ENCODE measurements at places on chromosomes 11 and 22. TPM values are rescaled to one million over a fixed set of nuclear protein-coding genes. Genes with fewer than 3 reads are reported as not detected.

DNA sequence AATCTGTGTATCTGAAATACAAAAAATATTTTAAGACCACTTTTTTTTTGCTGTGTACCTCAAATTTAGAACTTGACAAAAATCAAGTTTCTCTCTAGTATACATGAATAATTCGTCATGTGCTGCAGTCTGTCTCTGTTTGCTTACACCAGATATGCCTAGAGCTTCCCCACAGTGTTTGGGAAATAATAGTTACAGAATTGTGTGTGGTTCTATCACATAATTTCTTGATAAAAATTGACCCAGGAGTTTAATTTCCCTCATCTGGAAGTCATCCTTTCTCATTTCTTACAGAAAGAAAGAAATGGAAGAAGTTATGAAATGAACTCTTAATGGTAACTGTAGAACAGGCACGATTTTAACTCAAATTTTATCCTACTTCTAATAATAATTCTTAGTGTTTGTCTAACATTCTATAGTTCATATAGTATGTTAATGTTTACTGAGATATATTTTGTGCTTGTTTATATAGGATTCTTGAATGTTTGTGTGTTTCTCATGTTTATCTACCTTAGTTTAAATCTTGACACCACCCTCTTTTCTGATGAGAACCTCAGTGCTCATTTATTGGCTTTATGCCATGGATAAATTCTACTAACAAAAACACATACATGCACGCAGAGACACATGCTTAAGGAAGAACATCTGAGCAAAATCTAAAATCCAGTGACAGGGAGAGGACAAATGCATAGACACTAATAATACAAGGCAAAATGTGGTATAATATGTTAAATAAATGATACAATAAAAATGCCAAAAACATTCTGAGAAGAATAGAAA, 61.4 kb upstream of the CTSC start:
- DNase-seq = no peak
- H3K36me3 ChIP-seq = peaks cover 3% of the 10 kb centered on the region
- H3K4me3 ChIP-seq = no peak overlapping the region

GRCh38 chr11:40388097-40388818, 1071.2 kb downstream of the LRRC4C start:
- no peak overlapping the region for H3K4me3 ChIP-seq
- H3K4me1 ChIP-seq = no peaks in the 10 kb centered on the region
- H3K27me3 ChIP-seq = no peaks in the 10 kb centered on the region

GRCh38 chr22:18968011-18968749, 32.1 kb upstream of the PRODH start:
- peaks cover 7% of the 10 kb centered on the region for H3K27me3 ChIP-seq
- H3K4me1 ChIP-seq = no peaks in the 10 kb centered on the region

DNA sequence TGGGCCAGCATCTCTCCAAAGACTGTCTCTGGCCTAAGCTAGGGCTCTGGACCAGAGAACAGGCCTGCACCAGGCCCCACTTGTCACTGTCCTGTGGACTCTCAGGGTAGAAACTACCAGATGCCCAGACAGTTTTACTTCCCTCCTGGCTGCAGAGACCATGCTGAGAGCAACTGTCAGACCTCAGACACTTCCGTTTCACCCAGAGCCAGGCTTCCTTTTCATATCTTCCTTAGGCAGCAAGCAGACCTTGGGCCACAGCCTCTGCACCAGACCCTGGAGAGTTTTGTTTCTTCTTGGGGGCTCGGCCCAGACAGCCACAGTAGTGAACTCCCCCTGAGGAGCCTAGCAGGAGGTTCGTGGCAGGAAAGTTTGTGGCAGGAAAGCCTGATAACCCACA, 12.1 kb upstream of the FCHSD2 start:
- DNase-seq = peak; percentile 81
- H3K36me3 ChIP-seq = no peaks in the 10 kb centered on the region
- peaks cover 92% of the 10 kb centered on the region for H3K4me1 ChIP-seq
- peak overlapping the region; percentile 47 for H3K4me3 ChIP-seq

DNA sequence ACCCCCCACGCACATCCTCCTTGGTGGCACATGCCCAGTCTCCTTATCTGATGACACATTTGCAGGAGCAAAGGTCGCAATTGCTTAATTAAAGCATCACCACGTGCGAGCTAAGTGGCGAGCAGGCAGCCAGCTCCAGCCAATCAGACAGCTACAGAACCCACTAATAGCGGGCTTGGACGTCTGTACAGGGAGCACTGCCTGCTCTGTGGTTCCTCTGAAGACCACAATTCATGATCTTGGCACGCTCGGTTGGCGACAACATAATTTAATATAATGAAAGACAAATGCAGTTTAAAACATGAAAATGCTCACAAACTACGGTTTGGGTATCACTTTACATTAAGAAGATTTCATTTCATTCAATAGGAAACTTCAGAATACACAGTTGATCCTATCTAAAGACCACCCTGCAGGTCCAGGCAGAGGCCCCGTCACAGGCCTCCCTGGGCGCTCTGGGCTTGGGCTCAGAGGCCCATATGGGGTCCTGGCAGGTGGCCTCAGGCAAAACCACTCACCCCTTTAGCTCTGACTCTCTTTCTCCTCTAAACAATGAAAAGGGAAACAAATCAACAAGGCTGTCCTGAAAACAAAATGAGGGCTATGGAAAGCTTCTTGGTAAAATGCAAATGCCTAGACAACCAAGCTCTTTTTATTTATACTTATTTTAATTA, 10.4 kb downstream of the PACSIN2 start:
- no peak overlapping the region for H3K4me3 ChIP-seq
- H3K36me3 ChIP-seq = peaks cover 3% of the 10 kb centered on the region
- no peaks in the 10 kb centered on the region for H3K27me3 ChIP-seq
- peaks cover 65% of the 10 kb centered on the region for H3K4me1 ChIP-seq
- no peak for DNase-seq

DNA sequence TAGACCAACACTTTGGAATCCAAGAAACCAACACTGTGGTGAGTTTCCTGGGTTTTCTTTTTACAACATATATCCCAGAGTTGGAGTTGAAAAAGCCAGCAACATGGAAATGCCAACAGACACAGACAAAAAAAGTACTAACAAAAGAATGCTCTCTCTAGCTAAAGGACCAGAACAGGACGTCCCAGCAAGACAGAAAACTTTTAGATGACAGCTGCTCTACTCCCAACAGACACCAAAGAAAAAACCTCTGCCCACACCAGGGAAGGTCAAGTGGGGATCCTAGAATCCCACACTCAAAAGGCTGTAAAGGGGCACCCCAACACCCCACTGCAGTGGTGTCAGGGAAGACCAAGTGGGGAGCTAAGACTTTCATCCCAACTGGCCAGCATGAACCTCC, 23.3 kb downstream of the RRAS2 start:
- peak overlapping the region; percentile 13 for H3K27ac ChIP-seq
- H3K4me3 ChIP-seq = no peak overlapping the region
- no peaks in the 10 kb centered on the region for H3K27me3 ChIP-seq
- DNase-seq = no peak

GRCh38 chr22:49897015-49897684, 21.1 kb downstream of the ALG12 start:
- H3K36me3 ChIP-seq = peaks cover 63% of the 10 kb centered on the region
- no peak for DNase-seq
- H3K4me3 ChIP-seq = no peak overlapping the region
- H3K27ac ChIP-seq = no peak overlapping the region

GRCh38 chr22:27331526-27332281, 469.9 kb downstream of the MN1 start:
- no peaks in the 10 kb centered on the region for H3K36me3 ChIP-seq
- H3K27me3 ChIP-seq = peaks cover 10% of the 10 kb centered on the region
- no peak for DNase-seq
- H3K27ac ChIP-seq = no peak overlapping the region
- no peak overlapping the region for H3K4me3 ChIP-seq

DNA sequence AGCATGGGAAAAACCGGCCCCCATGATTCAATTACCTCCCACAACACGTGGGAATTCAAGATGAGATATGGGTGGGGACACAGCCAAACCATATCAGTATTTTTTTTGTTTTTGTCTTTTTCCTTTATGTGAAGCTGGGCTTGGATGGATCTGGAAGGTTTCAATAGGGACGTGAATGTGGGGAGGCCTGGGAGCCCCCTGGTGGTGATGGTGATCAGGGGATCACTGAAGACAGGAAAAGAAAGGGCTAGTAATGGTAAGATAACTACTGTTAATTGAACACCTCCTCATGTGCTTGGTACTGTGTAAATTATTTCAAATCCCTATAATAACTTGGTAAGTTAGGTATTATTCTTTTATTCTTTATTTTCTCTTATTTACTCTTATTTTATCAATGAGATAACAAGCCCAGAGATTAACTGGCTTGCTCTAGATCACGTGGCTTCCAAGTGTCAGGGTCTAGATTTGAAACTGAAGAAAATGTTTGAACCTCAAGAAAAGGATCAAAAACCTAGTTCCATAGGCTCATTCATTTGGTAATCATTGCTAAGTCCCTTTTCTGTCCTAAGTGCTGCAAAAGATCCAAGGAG, 364.2 kb downstream of the TENM4 start:
- no peaks in the 10 kb centered on the region for H3K36me3 ChIP-seq
- H3K27me3 ChIP-seq = peaks cover 3% of the 10 kb centered on the region
- no peak overlapping the region for H3K27ac ChIP-seq
- H3K4me1 ChIP-seq = no peaks in the 10 kb centered on the region

DNA sequence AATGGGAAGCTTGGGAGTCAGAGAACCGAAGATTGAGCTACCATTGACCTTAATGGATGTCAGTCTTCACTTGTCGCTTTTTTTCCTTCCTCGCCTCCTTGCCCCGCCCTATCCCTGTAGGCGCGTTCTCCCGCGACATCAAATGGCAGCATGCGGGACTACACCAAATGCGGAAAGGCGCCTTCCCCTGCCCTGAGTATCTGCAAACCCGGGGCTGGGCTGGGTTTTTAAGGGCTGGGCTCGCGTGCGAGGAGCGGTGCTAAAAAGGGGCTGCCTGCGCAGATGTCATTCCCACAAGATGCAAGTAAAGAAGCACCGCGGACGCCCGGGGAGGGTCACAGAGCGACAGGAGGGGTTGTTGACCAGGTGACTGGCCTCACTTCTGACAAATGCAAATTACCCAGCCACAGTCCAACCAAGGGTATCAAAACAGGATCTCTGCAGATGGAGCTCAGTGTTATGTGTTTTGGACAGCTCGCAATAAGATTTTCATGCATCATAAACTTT, 4.7 kb upstream of the FAM111B start:
- H3K27me3 ChIP-seq = peaks cover 31% of the 10 kb centered on the region
- H3K4me1 ChIP-seq = peaks cover 39% of the 10 kb centered on the region
- H3K36me3 ChIP-seq = peaks cover 14% of the 10 kb centered on the region

Gene MMP8
- not detected for total RNA-seq

Gene CADM1
- 0.74 TPM for total RNA-seq

Gene IGLL1
- total RNA-seq = not detected

Gene CASP12
- not detected for total RNA-seq

Gene COMT
- total RNA-seq = 97.1 TPM

Gene MMP12
- total RNA-seq = not detected

Gene PIK3IP1
- 13.2 TPM for total RNA-seq

Gene PATE4
- not detected for total RNA-seq
